NCI-H1436 (cell line): ENCODE measurements at places on chromosomes 12 and 14.

- no peak for DNase-seq
Measured at GRCh38 chr14:61486930-61487495, 165.6 kb downstream of the PRKCH start.

DNA sequence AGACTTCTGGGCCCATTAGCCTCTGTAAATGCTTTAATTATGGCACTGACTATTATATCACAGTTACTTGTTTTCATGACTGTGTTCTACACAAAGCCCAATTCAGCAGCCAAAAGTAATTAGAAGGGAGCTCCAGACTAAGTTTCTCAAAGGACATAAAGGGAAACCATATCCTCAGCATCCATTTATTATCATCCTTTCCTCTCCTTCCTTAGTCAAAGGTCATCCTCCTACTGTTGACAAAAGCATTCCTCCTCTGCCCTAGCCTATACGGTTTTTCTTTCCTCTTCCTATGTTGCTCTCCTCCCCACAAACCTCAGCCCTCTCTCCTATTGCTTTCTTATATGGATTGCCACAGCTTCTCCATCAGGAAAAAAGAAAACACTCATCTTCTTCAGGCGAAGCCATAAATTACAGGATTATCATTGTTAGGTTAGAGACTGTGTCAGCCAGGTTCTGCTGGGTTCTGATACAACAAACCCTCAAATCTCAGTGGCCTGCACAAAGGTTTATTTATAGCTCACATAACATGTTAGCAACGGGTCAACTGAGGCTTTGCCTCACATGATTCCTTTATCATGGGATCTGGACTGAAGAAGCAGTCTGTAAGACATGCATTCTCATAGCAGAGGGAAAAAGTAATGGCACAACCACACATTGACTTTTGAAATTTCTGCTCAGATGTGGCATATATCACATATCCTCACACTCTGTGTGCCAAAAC, 207.2 kb downstream of the SLC5A8 start:
- DNase-seq = no peak

- DNase-seq = no peak
Measured at GRCh38 chr12:120735181-120735580, 9.6 kb downstream of the ACADS start.

DNA sequence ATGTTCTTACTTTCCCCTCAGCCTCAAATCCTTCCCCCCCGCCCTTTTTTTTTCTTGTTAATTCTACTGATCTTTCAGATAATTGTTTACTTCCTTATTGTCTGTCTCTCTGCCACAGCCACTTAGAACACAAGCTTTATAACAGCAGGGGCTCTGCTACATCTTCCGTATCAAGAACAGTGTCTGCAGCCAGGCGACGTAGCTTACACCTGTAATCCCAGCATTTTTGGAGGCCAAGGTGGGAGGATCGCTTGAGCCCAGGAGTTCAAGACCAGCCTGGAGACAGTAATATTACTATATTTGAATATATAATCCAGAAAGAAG, 5.4 kb downstream of the SOS2 start:
- no peak for DNase-seq

- DNase-seq = no peak
Measured at GRCh38 chr12:30438601-30439041, 257.0 kb downstream of the IPO8 start.

DNA sequence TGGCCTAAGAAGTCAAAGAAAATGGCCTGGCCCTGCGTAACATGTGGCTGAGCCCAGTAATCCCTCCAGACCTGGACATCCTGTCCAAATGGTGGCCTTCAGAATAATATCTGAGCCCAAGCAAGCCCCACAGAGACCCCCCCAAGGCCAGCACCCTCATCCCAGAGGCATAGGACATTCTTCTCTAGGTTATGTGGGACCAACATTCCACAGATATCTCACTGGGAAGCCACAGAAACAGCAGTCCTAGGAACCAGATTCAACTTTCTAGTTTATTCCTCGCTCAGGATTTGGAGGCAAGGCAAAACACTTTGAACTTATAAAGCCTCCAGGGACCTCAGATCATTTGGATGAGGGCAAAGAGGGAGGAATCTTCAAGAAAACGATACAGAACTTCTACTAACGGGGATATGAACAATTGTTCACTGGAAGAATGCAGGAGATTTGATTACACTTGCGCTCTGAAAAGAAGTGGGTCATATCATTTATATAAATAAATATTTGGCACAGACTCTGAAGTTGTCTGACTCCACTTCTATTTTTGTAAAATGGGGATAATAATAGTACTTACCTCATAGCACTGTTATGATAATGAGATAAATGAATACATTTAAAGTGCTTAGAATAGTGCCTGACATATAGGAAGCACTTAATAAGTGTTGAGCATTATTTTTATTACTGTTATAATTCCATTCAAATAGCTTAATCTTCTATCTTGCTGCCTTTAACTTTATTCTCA, 171.5 kb downstream of the NUAK1 start:
- no peak for DNase-seq

DNA sequence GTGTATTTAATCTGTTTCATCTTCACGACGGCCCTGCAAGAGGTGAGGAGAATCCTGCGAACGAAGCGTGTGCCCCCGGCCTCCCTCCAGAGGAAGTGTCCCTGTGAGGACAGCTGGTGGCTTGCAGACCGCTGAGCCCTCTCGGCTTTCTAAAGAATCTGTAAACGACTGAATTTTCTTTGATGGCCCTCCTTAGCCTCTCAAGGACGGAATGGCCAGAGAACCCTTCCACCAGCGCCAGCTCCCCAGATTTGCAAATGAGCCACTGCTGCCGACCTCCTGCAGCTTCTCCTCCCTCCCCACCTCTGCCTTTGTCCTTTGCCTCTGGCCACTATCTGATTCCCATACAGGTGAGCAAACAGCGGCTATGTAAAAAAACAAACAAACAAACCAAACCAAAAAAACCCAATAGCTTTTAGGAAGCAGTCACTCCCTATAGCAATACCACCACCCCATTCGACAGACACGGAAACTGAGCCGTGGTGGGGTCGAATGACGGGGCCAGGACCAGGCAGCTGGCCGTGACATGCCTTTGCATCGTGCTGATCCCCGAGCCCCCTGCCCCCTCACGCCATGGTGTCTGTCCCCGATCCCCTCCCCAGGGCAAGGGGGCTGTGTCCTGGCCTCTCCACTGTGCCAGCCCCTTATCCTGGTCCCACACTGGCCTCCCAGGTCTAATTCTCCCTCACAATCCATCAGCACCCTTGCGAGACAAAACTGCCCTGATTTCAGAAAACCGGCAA, 23.6 kb downstream of the RFLNA start:
- no peak for DNase-seq

DNA sequence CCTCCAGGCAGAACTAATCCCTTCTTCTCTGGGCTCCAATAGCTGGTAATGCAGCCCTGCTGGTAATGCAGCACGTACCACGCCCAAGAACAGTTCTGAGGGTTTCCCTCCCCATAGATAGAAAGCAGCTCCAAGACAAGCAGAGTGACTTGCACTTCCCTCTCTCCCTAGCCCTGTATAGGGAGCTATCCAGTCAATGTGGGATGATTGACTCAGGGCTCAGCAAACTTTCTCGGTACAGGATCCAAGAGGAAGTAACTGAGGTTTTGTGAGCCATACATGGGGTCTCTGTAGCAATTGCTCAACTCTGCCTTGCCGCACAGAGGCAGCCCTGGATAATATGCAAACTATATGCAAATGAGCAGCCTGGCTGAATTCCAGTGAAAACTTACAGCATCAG, 15.5 kb upstream of the FKBP4 start:
- no peak for DNase-seq

- DNase-seq = no peak
Measured at GRCh38 chr14:54760866-54761575, 141.6 kb downstream of the GCH1 start.

GRCh38 chr12:95337146-95337545, 119.5 kb downstream of the VEZT start:
- no peak for DNase-seq

DNA sequence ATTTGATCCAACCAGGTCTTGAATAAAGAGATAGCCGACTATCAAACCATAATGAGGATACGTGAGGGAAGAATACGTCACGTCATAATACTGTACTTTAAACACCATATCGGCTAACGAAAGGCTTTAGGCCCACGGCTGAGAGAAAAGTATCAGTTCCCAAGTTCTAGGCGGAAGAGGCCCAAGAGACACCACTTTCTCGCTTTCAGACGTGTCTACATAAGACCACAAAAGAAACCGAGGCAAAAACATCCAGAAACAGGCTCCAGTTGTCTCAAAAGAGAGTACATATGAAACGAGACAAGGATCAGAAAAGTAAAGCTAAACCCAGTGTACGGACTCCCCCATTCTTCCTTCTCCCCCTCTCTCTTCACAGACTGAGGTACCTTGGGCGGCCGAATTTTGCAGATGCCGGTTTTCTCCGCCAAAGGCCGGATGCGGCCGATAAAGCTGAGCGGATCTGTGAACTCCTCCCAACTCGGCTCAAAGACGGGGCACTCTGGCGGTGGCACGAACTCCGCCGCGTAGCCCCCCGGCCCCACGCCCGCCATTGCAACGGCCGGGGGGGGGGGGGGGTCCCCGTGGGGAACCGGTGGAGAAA, 479 bp downstream of the KDM5A start:
- DNase-seq = no peak

DNA sequence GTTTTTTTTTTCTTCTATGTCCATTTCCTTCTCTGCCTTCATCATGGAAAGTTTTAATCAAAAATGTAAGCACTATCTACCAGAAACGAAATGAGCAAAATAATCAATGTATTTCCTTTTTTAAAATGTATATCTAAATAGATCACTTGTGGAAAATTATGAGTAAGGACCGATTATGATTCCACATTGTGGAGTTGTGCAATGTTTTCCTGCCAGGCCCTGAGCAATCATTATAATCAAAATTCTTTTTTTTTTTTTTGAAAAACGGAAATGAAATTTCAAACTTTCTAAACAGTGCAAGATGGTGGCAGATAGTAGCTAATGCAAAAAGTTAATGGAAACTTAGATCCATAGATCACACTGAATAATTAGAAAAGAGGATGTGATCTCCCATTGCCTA, 1074.6 kb upstream of the TMEM132C start:
- no peak for DNase-seq

DNA sequence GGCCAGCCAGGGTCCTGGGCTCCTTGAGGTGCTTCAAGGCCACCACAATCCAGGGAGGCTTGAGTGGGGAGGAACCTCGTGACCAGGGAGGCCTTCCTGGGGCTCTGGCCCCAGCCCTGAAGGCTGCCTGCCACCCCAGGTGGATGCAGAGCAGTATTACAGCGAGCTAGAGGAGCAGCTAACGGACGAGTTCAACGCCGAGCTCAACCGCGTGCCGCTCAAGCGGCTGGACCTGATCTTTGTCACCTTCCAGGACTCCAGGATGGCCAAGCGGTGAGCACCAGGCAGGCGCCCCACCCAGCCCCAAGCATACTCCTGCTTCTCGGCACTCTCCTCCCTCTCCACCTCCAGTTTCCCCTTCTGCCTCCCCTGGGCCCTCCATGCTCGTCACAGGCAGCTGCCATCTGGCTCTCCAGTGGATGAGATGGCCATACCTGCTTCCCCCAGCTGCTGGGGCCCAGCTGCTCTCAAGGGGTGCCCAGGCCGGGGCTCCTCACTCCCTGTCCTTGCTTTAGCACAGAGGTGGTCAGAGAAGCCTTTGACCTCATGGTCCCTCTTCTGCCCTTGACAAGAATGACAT, 30.6 kb downstream of the NGB start:
- peak; percentile 29 for DNase-seq

DNA sequence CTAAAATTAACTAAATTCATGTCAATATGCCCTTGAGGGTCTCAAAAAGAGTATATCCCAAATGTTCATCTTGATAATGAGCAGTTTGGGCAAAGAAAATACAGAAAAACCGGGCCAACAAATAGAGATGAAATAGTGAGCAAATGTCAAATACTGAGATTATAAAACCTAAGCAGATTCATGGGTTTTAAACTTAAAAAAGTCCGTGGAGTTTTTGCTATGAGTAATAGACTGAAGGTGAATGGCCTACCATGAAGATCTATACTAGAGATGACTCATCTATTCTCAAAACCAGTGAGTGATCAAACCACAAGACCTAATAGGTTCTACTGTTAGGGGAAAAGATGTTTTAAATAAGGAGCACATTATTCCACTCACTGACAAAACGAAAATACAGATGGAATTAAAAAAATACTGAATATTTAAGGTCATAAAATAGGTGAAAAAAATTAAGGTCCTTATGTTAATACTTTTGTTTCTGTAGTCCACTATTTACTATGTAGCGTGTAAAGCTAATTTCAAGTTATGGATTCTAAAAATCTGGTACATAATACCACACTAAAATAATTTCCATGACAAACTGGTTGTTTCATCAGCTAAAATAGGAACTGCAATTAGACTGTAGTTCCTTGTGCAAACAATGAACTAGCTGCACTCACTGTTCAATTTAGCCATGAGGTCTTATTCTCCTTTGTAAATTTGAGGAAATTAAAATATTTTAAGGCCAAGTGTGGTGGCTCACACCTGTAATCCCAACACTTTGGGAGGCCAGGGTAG, 5.0 kb downstream of the HNRNPC start:
- DNase-seq = no peak

DNA sequence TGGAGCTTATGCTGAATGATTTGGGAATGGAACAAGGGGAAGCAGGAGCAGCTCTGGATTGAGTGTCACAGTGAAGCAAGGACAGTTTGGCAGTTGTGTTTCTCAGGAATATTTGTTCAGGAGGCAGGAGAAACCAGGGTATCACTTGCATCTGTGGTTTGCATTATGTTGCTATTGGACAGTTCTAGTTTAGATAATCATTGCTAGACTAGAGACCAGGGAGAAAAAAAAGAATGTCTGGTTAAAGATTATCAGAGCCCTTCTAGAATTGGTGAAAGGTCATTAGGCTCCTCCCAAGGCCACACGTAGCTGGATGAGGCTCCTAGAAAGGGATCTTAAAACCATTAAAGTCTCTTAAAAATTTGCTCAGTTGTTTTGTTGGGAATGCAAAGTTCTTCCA, 17.0 kb upstream of the SRSF5 start:
- DNase-seq = no peak

- no peak for DNase-seq
Measured at GRCh38 chr14:56666716-56667115, 87.1 kb downstream of the TMEM260 start.

- no peak for DNase-seq
Measured at GRCh38 chr14:96586921-96587822, 85.0 kb downstream of the PAPOLA start.

GRCh38 chr12:54405106-54405505, 14.0 kb downstream of the ITGA5 start:
- no peak for DNase-seq

DNA sequence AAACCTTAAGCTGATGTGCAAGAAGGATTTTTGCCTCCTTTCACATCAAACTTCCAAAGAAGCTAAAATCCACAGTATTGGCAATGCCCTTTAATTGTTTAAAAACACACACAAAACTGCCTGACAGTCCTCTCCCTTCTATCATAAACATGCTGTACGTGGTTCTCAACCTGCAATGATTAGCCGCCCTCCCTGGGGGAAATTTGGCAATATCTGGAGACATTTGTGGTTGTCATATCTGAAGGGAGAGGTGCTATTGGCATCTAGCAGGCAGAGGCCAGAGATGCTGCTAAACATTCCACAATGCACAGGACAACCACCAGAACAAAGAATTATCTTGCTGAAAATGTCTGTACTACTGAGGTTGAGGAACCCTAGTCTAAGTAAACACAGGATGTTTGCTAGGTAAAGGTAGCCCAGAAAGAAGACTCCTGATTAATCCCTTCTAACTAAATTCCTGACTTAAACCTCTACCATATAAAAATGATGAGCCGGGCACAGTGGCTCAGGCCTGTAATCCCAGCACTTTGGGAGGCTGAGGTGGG, 1.2 kb downstream of the ACOT6 start:
- DNase-seq = no peak

GRCh38 chr14:58078068-58078467, 73.9 kb downstream of the ARMH4 start:
- DNase-seq = no peak

GRCh38 chr12:16984484-16984883, 378.5 kb upstream of the LMO3 start:
- DNase-seq = no peak
